ENCODE measurements at places on chromosomes 7 and 10. TPM values are rescaled to one million over a fixed set of nuclear protein-coding genes. Genes with fewer than 3 reads are reported as not detected.
A peak's percentile ranks its signal among the peaks of the same experiment; 100 is the strongest.

DNA sequence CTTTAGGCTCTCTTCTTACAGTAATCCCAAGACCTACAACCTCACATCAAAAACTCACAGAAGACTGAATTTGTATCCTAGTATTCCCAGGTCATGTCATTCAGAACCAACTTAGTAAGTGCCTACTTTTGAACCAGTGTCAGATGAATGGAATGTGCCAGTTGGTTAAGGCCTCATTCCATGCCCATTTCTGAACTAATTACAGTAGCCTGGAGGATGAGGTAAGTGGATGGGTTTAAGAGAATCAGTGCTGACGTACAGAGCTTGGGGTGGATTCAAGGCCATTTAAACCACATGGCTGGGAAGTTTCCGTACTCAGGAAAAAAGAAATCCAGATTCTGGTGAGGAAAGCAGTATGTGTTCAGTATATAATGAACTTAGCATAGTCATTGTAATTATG lies 21.9 kb upstream of the FOXP2 start:
- H3K4me1 ChIP-seq, result no peaks in the 10 kb centered on the region
- no peaks in the 10 kb centered on the region for H3K36me3 ChIP-seq
- no peak overlapping the region for H3K4me3 ChIP-seq
- no peak for DNase-seq
- no peak overlapping the region for H3K27ac ChIP-seq

Gene MSMB
- not detected for total RNA-seq

DNA sequence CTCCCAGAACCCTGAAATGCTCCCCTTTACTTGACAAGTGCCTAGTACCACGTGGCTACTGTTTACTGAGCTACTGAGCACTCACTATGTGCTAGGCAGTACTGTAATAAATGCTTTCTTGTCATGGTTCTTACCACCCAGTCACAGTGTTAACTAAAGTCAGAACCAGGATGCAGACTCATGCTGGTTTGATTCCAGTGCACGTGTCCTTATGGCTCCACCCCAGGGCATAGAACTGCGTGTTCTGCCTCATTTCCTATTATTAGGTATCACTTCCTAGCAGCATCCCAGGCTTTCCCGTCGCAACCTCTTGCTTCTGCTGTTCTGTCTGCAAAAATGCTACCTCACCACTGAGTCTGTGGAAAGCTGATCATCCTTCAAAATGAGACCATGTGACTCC lies 71.7 kb upstream of the DOCK1 start:
- H3K27ac ChIP-seq, result no peak overlapping the region
- no peak overlapping the region for H3K4me3 ChIP-seq
- no peak for DNase-seq
- H3K36me3 ChIP-seq, result no peaks in the 10 kb centered on the region

- H3K27ac ChIP-seq, result no peak overlapping the region
- H3K27me3 ChIP-seq, result no peaks in the 10 kb centered on the region
- H3K36me3 ChIP-seq, result no peaks in the 10 kb centered on the region
- H3K4me3 ChIP-seq, result no peak overlapping the region
Observed at GRCh38 chr10:48330269-48330668, 23.8 kb downstream of the MAPK8 start.

Gene LIPN
- not detected for total RNA-seq

Gene IKZF1
- total RNA-seq, result 13.5 TPM

DNA sequence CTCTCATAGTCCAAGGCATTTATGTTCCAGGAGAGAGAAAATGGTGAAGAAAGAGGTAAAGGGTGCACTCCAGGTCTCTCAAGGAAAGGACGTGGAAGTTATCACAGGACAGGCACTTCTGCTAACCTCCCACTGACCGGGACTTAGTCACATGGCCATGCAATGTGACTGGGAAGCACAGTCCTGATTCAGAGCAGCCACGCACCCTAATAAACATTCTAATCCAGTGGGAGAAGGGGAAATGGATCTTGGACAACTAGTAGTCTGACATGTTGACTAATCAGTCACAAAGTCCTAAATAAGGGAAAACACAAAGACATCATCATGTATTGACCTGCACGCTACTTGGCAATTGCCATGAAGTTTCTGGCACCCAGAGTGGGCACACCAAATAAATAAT lies 417.5 kb upstream of the ZMIZ1 start:
- H3K27me3 ChIP-seq, result no peaks in the 10 kb centered on the region
- DNase-seq, result no peak
- H3K4me1 ChIP-seq, result no peaks in the 10 kb centered on the region
- no peak overlapping the region for H3K4me3 ChIP-seq

- H3K27me3 ChIP-seq, result no peaks in the 10 kb centered on the region
Observed at GRCh38 chr10:28676326-28676967, 874 bp upstream of the BAMBI start.

GRCh38 chr10:59623133-59624121 lies 86.2 kb downstream of the SLC16A9 start:
- no peaks in the 10 kb centered on the region for H3K27me3 ChIP-seq
- H3K4me3 ChIP-seq, result no peak overlapping the region
- no peak for DNase-seq
- H3K27ac ChIP-seq, result no peak overlapping the region
- no peaks in the 10 kb centered on the region for H3K36me3 ChIP-seq

DNA sequence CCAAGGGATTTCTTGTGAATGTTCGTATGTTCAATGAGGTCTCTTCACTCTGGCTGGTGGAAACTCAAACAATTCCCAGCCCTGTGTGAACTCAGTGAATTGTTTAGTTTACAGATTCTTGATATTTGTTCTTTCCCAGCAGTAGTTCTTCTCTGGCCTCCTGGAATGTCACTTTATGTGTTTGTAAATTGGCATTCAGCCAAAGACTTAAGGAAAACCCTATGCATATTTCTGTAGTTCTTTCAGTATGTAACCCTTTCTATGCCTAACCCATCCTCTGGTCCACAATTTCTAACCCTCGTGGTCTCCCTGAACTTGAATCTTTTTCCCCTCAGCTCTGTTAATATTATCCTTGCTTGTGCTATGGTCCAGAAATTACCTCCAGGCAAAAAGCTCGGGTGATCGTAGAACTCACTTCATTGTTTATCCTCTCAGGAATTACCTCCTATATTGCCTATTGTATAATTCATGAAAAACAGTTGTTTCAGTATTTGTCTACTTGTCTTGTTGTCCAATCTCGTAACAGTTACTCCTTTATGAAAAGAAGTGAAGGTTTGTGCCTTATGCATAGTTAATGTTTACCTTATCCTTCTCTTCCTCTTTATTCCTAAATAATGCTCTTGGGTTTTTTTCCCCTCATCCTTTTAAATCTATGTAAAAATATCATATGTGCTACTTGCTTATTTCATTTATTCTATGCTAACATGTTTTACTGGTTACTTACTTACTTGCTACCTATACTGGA lies 23.7 kb upstream of the AGR3 start:
- H3K27ac ChIP-seq, result no peak overlapping the region
- H3K27me3 ChIP-seq, result no peaks in the 10 kb centered on the region
- H3K36me3 ChIP-seq, result no peaks in the 10 kb centered on the region
- DNase-seq, result no peak

GRCh38 chr10:75746356-75746755 lies 314.9 kb downstream of the LRMDA start:
- no peak overlapping the region for H3K27ac ChIP-seq
- no peak for DNase-seq
- no peaks in the 10 kb centered on the region for H3K27me3 ChIP-seq
- H3K4me3 ChIP-seq, result no peak overlapping the region
- no peaks in the 10 kb centered on the region for H3K36me3 ChIP-seq

GRCh38 chr7:29282819-29283414 lies 88.3 kb downstream of the CHN2 start:
- DNase-seq, result no peak
- no peak overlapping the region for H3K4me3 ChIP-seq
- H3K27me3 ChIP-seq, result no peaks in the 10 kb centered on the region
- no peak overlapping the region for H3K27ac ChIP-seq
- no peaks in the 10 kb centered on the region for H3K36me3 ChIP-seq
- H3K4me1 ChIP-seq, result no peaks in the 10 kb centered on the region

Gene PRKAR2B
- total RNA-seq, result 4.0 TPM

GRCh38 chr7:122844191-122844988 lies 41.9 kb downstream of the CADPS2 start:
- DNase-seq, result no peak
- no peaks in the 10 kb centered on the region for H3K27me3 ChIP-seq
- no peaks in the 10 kb centered on the region for H3K4me1 ChIP-seq
- H3K27ac ChIP-seq, result no peak overlapping the region
- H3K36me3 ChIP-seq, result no peaks in the 10 kb centered on the region

DNA sequence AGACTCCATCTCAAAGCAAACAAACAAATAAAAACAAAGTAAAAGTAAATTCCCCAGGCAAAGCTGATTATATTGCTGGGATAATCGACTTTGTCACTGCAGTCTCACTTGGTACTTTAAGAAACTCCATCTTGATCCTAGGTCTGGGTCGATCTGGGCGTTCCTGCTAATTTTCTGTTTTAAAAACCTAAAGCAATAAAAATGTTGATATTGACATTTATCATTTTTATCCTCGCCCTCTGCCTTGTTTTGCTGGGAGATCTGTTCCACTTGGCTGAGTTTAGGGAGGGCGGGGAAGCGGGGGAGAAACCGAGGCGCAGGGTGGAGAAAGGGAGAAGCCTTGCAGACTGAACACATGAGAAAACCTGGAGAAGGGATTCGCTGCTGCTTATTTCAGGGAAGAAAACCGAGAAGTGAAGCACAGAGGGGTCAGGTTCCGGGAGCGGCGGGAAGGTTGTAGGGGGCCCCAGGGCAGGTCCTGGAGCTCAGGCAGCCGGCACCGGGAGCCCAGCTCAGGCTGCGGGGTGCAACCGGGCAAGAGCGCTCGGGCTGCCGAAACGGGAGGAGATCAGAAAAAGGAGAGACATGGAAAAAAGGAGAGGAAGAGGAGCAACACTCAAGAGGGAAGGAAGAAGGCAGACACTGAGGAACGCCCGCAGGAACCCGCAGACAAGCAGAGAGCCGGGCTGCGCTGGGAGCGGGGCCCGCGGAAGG lies 27.3 kb upstream of the KMT2C start:
- H3K27ac ChIP-seq, result peak overlapping the region; percentile 86
- no peaks in the 10 kb centered on the region for H3K27me3 ChIP-seq

Gene LRGUK
- 1.2 TPM for total RNA-seq

GRCh38 chr10:113890769-113891168 lies 36.3 kb downstream of the NHLRC2 start:
- no peak for DNase-seq
- peaks cover 5% of the 10 kb centered on the region for H3K4me1 ChIP-seq
- no peak overlapping the region for H3K27ac ChIP-seq
- H3K4me3 ChIP-seq, result no peak overlapping the region
- no peaks in the 10 kb centered on the region for H3K36me3 ChIP-seq

DNA sequence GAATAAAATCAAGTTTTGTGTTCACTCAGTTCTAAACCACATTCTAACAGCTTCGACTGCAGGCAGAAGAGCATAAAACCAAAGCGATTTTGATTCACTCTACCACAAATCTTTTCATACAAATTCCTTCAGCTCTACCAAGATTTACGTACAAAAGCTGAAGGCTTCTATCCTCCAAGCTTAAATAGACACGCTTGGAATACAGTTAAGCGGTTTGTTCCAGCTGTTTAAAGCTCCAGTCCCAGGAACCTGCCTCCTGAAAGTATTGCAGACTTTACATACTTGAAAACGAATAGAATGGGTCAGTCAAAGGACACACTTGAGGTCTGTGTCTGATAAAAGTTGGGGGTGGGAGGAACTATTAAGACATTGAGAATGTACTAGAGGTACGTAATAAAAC lies 102.9 kb downstream of the MPP7 start:
- H3K36me3 ChIP-seq, result no peaks in the 10 kb centered on the region
- H3K4me1 ChIP-seq, result peaks cover 6% of the 10 kb centered on the region
- H3K27me3 ChIP-seq, result no peaks in the 10 kb centered on the region

DNA sequence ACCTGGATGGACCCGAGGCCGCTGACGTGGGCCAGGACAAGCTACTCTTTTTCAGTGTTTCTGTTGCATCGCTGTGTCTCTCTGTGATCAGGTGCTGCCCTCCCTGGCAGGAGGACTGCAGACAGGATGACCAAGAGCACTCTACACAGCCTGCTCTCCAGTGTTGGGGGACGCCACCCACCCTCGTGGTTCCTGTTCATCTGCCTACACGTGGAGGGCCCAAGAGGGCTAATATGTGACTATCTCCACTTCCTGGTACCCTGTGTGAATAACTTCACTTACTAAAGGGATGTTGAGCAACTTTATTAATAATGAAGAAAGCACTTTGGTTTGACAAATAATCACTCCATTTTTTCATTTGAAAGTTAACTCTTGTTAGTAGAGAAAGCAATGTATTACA lies 101.3 kb downstream of the EGFR start:
- DNase-seq, result no peak
- H3K4me1 ChIP-seq, result no peaks in the 10 kb centered on the region
- H3K27ac ChIP-seq, result no peak overlapping the region

Gene EVX1
- not detected for total RNA-seq

GRCh38 chr10:62527019-62527827 lies 153.1 kb downstream of the ZNF365 start:
- no peaks in the 10 kb centered on the region for H3K36me3 ChIP-seq
- no peak overlapping the region for H3K27ac ChIP-seq
- DNase-seq, result no peak
- H3K4me1 ChIP-seq, result no peaks in the 10 kb centered on the region
- no peak overlapping the region for H3K4me3 ChIP-seq

Gene CTBP2
- 85.7 TPM for total RNA-seq

DNA sequence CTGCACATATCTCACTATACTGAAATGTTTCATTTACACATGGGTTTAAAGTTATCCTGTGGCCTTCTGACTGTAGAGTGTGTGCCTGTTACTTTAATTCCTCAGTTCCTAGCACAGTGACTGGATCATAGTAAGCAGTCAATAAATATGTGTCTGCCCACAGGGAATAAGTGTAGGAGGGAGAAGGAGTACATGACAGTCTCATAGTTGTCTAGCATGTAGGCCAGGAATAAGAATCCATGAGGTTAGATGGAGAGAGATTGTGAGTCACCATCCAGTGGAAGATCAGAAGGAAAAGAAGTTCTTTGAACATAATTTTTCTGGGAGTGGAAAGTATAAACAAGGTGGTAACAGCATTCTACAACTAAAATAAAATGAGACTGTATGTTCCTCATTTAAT lies 36.6 kb upstream of the SEMA3A start:
- no peaks in the 10 kb centered on the region for H3K27me3 ChIP-seq
- DNase-seq, result no peak
- H3K4me3 ChIP-seq, result no peak overlapping the region
- no peak overlapping the region for H3K27ac ChIP-seq
- H3K36me3 ChIP-seq, result no peaks in the 10 kb centered on the region
- H3K4me1 ChIP-seq, result no peaks in the 10 kb centered on the region

DNA sequence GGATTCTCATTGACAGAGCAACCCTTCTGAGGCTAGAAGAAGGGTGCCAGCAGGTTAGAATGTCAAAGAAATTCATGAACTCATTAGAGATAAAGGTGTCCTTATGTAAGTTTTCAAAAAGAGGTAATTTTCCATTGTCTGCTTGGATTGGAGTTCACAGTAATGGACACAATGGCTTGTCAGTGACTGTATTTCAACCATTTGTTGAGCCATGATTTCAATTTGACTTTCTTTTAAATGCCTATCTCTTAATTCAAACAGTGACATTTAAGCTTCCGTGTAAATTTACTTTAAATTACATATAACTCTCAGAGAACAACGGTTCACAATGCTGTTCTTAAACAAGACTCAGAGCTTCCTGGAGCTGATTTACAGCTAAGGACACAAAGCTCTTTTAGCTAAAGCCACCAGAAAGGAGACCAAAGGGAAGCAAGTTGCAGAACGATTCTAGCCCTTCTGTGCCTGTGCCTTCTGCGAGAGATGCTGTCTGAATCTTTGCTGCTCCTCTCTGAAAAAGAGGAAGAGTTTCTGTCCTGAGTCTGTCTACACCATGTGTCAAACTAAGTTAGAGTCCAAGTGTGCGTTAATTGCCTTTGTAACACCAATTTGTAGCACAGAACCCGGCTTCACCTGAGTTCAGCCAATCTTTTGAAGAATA lies 42.2 kb upstream of the PFKP start:
- no peaks in the 10 kb centered on the region for H3K36me3 ChIP-seq
- H3K4me1 ChIP-seq, result no peaks in the 10 kb centered on the region
- DNase-seq, result no peak
- no peak overlapping the region for H3K4me3 ChIP-seq

Gene IL2RA
- total RNA-seq, result 2.4 TPM
